ENCODE measurements at places on chromosomes 1 and 21. TPM values are rescaled to one million over a fixed set of nuclear protein-coding genes. Genes with fewer than 3 reads are reported as not detected.

The GJA9 gene
- not detected for total RNA-seq

The ESRRG gene
- not detected for total RNA-seq

The CALML6 gene
- 0.36 TPM for total RNA-seq

The EPRS1 gene
- 78.8 TPM for total RNA-seq

The TBX15 gene
- total RNA-seq = 0.02 TPM

The TFAP2E gene
- total RNA-seq = 0.83 TPM

The RNF207 gene
- 10.8 TPM for total RNA-seq

The PIP5K1A gene
- 42.3 TPM for total RNA-seq

The CR2 gene
- not detected for total RNA-seq

The PPM1J gene
- 1.2 TPM for total RNA-seq

The DENND2C gene
- 0.39 TPM for total RNA-seq

The FCAMR gene
- total RNA-seq = not detected

The OR2W3 gene
- not detected for total RNA-seq

The YIPF1 gene
- total RNA-seq = 12.5 TPM

The ZNF648 gene
- total RNA-seq = not detected

The SLAMF7 gene
- 1.6 TPM for total RNA-seq

The NOTCH2 gene
- total RNA-seq = 24.1 TPM

The AADACL4 gene
- not detected for total RNA-seq

The LBR gene
- total RNA-seq = 39.8 TPM

The MROH7 gene
- total RNA-seq = not detected

The TLCD4 gene
- 10.6 TPM for total RNA-seq

The FBLIM1 gene
- 28.0 TPM for total RNA-seq
